ENCODE measurements at places on chromosomes 3 and 15.

- no peak for DNase-seq
Observed at GRCh38 chr3:36372534-36372935, 7.8 kb upstream of the STAC start.

- no peak for DNase-seq
Observed at GRCh38 chr3:30260762-30261161, 345.6 kb upstream of the TGFBR2 start.

DNA sequence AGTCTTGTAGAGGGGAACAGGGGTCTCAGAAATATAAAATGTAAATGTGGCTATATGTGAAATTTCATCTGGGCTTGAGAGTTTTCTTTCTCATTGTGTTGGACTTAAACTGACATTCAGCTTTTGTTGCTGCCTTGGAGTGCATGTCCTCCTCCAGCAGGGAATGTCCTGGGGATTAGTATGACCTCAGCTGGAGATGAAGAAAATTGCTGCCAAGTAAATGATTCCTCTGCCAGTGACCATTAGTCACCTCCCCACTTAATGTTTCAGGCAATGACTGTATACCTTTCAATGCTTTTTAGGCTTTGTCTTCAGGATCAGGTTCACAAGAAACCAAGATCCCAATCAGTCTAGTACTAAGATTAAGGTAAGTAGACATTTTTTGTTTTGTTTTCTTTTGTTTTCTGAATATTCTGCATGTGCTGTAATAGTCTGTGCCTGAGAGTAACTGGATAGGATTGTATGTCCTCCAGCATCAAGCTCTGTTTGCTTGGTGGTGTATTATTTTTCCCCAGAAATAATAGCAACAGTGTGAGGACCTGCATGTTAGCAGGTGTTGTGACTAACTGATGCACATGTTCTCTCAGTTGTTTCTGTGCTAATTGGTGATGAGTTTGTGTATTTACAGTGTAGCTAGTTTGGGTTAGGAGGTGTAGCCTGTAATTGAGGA, 18.1 kb upstream of the SLC22A13 start:
- DNase-seq = no peak

- DNase-seq = no peak
Observed at GRCh38 chr3:146750196-146750595, 145.1 kb upstream of the PLSCR5 start.

DNA sequence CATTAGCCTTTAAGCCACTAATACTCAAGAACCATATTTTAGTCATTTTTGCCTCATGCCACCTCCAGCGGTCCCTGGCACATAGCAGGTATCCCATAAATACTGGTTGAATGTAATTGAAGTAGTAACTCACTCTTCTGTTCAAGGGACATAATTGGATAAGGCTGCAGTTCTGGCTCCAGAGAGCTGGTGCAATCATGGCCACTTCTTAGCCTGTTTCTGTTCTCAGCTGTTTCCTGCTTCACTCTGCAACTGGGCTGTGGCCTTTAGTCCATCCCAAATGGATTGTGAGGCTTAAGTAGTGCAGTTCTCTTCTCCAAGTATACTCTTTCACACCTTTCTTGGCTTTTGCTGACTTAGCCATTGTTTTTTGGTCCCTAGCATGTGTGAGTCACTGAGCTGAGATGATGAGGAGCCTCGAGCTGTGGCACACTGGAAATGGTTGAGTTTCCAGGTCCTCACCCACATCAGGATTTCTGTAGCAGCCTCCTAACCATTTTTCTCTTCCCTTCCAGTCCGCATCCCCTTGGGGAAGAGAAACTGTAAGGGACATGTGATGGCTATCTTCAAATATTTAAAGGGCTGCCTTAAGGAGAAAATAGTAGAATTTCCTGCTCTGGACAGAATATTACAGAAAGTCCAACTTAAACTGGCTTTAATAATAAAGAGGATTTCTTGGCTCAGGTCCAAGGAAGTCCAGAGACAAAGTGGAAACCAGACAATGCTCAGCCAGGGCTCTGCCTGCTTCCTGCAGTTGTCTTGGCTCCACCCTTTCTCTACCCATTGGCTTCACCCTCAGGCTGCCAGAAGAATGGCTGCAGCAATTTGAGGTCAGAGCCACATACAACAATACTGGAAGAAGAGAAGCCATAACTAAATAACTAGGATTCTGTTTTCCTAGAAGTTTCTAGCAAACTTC, 305.4 kb upstream of the ROPN1 start:
- no peak for DNase-seq

- no peak for DNase-seq
Observed at GRCh38 chr15:93321881-93322282, 232.9 kb upstream of the RGMA start.
